ENCODE measurements at places on chromosomes 2 and 18.
A peak's percentile ranks its signal among the peaks of the same experiment; 100 is the strongest.

DNA sequence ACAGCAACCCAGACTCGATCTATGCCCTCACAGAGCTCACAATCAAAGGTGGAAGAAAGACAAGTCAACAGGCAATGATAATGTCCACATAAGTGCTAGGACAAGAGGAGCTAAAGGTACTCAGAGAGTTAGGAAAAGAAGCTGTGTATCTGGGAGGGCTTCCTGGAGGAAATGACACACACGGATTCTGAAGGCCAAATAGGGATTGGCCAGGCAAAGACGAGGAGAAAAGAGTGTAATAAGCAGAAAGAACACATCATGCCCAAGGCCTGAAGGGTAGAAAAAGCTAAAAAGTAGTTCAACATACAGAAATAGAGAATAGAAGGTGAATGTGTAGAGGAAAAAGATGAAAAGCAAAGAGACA lies 36.1 kb downstream of the VIT start:
- DNase-seq = no peak

DNA sequence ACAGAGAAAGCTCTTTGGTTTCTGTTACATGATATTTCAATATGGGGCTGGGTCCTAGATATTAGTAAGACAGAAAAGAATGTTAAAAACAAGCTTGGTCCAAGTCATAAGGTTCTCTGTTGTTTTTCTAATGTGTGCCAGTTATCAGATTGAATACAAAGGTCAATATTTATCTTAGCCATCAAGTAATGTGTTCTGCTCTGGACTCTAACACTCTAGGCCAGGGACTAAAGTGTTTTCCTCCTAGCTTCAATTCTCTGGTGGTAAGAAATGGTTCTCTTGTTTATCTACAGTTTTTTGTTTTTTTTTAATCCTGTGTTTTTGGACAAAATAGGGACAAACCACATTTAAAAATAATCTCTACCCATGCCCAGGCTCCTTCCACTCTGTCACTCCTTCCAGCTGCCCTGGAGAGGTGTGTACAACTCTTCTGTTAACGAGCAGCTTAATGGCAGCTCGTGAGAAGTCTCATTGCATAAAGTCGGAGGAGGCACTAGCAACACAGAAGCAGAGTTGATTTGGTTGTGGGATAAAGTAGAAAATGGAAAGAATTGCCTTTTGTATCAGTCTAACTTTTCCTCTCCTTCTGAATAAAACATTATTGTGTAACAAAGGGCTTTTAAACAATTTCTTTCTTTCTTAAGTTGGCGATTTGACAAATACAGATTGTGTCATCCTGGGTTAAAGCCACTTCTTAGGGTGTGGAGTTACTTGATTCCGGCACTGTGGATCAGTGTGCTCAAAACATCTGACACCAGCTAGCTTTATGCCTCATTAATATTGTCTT lies 8.0 kb upstream of the SESTD1 start:
- DNase-seq = no peak

DNA sequence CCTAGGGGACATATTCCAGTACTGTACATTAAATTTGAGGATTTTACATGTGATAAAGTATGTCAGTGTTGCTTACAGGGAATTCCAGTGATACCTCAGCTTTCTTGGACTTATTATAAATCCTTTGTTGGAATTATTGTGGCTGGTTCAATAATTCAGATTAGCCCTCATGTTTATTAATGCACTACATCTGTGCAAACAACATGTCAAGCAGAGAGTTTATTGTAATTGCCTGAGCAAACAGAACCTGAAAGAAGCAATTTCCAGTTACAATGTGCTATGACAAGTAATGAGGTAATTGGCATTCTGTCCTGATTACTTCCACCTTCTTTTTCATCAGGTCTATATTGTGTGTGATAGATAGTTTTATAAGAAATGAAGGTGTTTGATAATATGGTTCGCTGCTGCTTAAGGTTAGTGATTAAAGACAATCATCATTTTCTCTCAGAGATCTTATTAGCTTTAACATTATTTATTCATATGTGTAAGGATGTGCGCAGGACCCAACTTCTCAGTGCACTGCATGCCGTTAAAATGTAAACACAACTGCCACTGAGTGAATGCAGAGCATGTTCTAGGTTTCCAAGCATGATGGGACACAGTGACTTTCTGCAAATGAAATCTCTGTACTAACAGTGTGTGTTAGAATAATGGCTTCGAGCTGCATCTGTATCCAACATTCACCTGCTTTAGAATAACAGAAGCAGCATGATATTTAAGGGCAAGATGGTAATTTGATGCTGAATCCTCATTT lies 973.7 kb upstream of the POU3F3 start:
- no peak for DNase-seq

DNA sequence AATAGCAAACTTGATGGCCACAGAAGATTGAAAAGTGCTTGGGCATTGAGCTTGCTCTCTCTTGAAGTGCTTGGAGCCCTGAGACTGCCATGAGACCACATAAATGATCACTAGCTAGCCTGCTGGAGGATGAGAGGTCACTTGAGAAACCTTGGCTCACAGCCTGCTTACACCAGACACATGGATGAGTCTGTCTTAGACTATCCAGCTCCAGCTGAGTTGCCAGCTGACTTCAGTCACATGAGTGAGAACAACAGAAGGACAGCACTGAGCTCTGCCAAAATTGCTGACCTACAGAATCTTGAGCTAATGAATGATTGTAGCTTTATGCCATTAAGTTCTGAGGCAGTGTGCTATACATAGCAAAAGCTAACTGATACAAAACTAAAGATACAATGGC lies 18.1 kb downstream of the NABP1 start:
- no peak for DNase-seq

DNA sequence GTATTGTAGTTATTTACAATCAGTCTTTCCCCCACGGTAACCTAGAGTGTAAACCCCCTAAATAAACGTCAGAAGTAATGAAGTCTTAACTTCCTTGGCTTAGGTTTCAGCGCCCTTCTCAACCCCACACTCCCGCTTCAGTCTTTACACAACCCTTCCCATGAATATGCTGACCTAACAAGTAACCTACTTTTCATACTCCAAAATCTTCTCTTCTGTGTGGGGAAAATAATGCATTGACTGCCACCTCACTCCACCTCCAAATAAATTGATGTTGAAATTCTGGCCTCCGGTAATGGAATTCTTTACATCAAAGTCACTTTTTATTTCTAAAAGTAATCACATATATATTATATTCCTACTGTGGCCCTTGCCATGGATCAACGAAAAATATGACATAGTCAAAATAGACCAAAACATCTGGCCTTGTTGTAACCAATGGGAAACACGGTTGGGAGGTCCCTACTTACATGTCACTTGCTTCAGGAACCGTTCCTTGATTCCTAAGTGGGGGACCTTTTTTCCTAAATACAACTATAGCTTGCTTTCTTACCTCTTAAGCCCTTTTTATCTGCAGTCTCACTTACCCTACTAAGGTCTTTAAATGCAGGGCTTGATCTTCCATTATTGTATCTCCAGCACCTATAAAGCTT lies 961 bp downstream of the GEN1 start:
- DNase-seq = no peak

DNA sequence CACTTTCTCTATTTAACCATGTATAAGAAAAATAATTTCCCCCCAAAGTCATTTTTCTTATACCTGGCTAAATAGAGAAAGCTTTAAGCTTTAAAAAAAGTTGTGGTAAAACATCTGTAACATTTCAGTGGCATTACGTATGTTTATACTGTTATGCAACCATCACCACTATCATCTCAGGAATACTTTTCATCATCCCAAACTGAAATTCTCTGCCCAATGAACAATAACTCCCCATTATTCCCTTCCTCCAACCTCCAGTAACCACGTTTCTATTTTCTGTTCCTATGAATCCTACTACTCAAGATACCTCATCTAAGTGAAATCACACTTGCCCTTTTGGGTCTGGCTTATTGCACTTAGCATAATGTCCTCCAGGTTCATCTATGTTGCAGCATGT lies 1.7 kb upstream of the SLC3A1 start:
- DNase-seq = peak; percentile 39

DNA sequence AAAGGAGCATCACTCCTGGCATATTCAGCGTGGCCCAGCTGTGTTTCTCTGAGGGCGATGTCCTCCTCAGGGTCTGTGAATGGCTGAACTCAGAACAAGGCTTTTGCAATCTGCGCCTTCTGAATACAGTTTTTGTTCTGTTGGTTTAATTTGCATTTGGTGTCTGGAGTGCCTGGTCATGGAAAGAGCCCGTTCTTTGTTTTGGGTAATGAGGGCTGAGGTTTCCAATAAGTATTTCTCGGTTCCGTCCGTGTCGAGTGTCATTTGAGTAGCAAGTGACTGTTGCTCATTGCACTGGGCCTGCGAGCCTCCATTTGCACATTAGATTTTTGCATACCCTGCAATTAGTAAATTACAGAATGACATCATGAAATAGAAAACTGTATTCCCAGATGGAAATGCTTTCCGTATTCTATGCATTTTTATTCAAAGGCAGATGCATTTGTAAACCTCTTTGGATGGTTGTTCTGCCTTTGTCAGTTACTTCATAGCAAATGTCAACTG lies 57.3 kb downstream of the NEDD4L start:
- DNase-seq = no peak

GRCh38 chr18:9905401-9905922 lies 8.4 kb upstream of the VAPA start:
- DNase-seq = no peak

DNA sequence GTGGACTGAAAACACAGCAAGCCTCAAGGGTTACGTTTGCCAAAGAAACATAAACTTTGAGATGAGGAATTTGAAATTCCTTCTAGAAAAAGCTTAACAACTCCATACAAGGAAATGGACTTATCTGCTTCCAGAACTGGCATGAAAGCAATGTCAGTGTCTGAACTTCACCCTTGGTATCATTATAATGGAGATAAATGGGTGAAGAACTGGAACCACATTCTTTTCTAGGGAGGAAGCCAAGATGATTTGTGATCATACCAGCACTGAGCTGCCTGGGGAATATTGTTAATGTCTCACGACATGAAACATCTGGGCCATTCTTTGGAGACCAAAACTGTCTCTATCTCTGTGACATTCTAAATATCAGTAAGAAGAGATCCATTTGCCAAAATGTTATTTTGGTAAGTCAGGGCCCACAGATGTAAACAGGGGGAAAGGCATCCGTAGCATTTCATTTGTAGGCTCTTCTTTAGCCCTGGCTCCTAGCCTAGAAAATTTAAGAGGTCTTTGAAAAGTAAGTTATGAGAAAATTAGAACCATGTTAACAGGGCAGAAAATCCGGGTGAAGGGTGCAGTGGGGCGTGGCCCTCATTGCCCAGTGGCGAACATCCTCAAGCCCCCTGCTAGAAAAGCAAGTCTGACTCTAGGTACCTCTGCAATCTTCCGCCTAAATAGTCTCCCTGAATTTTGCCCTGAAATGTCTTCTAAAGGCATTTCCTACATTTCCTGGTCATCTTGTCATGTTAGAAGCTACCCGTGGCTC lies 295.3 kb upstream of the EPAS1 start:
- DNase-seq = no peak

GRCh38 chr2:84904717-84905174 lies 710 bp upstream of the TMSB10 start:
- DNase-seq = no peak

- DNase-seq = no peak
These were observed 16.9 kb downstream of the CXCR4 start for GRCh38 chr2:136101042-136101441.

- no peak for DNase-seq
These were observed 253.5 kb downstream of the ACKR3 start for GRCh38 chr2:236823041-236823629.

DNA sequence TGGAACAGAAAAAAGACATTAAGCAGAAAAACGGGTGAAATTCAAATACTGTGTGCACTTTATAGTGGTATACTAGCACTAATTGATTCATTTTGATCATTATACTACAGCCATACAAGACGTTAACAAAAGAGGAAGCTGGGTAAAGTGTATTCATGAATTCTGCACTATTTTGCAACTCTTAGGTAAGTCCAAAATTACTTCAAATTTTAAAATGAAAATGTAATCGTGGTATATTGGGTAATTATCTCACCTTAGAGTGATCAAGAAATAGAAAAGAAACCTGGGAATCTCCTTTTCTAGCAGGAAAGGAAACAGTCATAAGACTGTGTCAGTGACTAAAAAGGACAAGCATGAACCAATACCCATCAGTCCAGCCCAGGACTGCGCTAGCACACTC lies 5.4 kb downstream of the TGFBRAP1 start:
- no peak for DNase-seq

GRCh38 chr2:175152242-175152641 lies 15.8 kb downstream of the ATF2 start:
- no peak for DNase-seq

- no peak for DNase-seq
These were observed 531.2 kb downstream of the PIK3C3 start for GRCh38 chr18:42486271-42486670.

DNA sequence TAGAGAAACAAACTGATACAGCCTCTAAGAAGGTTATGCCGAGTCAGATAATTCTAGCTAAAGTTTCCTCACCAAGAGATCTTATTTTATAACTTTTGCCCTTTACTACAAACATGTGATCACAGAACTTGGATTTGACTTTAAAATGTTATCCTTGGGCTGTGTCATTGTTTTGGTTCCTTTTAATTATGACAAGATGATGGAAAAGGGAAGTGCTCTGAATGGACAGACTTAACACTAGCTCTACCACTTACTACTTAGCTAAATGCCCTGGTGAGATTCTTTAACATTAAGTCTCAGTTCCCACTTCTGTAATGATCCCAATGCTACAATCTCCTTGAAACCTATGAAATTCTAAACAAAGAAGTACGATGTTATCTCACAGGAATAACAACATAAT lies 69.9 kb downstream of the RTTN start:
- DNase-seq = no peak
